ENCODE measurements at places on chromosomes 12 and 14.

GRCh38 chr12:15563663-15564062 is 225.5 kb downstream of the EPS8 start:
- DNase-seq, result no peak

GRCh38 chr14:65686761-65687160 is 274.2 kb downstream of the FUT8 start:
- DNase-seq, result no peak

- DNase-seq, result no peak
These were observed 3.5 kb upstream of the BDKRB1 start for GRCh38 chr14:96252323-96252998.

DNA sequence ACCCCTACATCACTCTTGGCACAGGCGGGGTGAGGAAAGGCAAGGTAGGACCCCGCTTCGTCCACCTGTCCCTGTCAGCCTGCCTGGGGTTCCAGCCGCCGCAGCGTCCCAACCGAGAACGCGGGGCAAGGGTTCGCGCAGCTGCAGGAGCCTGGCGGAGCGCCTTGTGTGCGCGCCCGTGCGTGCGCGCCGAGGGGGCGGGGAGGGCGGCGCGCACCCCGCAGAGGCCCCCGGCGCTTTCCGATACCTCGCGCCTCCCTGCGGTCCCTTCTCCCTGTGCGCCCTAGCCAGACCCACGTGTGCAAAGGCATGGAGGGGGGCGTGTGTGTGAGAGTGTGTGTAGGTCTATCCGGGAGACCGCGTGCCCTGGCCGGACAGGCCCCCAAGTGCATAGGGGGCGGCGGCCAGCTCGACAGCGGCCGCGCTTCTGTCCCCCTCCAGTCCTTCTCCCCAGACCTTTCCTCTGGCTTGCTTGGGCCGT is 122.4 kb downstream of the TSPAN9 start:
- no peak for DNase-seq

DNA sequence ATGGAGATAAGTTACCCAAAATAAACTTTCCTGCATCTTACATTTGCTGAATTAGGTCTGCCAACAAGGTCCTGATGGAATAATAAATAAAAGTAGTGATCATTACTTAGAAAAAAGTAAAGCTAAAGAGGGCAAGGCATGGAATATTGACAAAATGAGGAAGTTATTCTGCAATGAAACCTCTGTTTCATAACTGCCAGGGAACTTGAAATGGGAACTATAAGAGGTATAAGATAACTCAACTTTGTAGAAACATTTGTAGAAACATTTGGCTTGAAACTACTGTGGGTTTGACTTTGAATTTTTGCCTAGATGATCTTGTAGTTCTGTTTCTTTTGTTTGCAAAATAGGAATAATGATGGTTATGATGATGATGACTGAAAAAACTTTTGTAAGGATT is 18.7 kb upstream of the YBX3 start:
- no peak for DNase-seq

- DNase-seq, result no peak
These were observed 45.7 kb downstream of the TEAD4 start for GRCh38 chr12:3004655-3005565.

- no peak for DNase-seq
These were observed 11.6 kb upstream of the NEK9 start for GRCh38 chr14:75138492-75138891.

- DNase-seq, result no peak
These were observed 227.3 kb downstream of the DPF3 start for GRCh38 chr14:72666610-72667009.

DNA sequence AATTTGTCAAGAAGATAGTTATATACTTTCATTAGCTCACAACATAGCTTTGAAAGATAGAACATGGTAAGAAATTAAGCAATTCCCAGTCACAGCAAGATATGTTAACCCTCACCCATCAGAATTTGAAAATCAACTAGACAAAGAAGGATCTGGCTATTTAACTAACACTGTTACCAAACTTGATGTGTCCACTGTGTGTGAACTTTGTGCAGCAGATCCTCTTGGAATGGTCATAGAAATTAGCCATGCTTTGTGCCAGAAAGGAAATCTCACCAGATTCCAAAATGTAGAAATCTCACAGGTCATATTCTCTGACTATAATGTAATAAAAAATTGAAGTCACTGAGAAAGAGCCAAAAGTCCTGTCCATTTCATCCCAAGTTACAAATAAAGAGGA is 46.1 kb downstream of the ZNF664 start:
- DNase-seq, result no peak

Data from NCI-H2081 treated with DMSO at 0.1 percent for 48 hours (cell line).